Right renal cortex interstitium (tissue), 3 donors: ENCODE measurements at places on chromosomes 7 and 10.

DNA sequence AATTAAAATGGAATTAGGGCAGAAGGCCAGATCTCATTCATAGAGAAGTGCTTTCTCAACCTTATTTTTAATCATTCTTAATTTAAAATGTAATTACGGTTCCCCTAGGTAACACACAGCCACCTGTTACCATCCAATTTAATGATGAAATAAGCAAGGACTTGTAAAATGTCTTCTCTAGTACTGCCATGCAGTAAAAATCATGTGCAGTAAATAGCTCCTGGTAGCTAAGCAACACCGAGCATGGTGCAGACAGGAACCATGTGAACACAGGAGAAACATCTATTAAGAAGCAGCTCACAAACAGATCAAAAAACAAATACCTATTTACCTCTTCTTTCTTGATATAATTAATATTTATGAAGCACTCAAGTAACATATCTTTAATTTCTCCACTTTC, 15.1 kb downstream of the NCAPG2 start:
- DNase-seq = no peak

DNA sequence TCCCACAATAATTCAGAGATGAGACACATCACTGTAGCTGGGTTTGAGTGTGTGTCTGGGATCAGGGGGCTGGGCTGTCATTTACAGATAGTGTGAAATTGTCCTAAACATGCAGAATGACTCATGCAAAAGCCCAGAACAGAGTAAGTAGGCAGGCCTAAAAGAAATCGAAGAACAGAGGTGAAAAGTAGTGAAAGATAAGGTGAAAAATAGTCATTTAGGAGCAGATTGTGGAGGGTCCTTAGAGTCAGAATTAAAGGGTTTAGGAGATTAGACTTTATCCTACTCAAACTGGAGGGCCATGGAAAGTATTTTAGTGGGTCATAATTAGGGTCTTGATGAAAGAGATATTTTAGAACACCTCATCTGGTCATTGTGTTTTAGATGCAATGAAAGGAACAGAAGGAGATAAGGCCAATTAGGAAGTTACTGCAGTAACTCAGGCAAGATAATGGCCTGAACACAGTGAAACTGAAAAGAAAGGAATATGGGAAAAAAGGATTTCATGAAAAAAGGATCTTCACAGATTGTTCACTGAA, 58.3 kb upstream of the NEBL start:
- no peak for DNase-seq

- DNase-seq = no peak
Observed at GRCh38 chr7:27767374-27767773, 27.4 kb downstream of the TAX1BP1 start.

GRCh38 chr10:44389556-44389955, 4.7 kb upstream of the CXCL12 start:
- no peak for DNase-seq

- DNase-seq = no peak
Observed at GRCh38 chr7:20404320-20404719, 73.6 kb downstream of the ITGB8 start.

- DNase-seq = no peak
Observed at GRCh38 chr10:34776090-34776690, 38.9 kb downstream of the PARD3 start.

DNA sequence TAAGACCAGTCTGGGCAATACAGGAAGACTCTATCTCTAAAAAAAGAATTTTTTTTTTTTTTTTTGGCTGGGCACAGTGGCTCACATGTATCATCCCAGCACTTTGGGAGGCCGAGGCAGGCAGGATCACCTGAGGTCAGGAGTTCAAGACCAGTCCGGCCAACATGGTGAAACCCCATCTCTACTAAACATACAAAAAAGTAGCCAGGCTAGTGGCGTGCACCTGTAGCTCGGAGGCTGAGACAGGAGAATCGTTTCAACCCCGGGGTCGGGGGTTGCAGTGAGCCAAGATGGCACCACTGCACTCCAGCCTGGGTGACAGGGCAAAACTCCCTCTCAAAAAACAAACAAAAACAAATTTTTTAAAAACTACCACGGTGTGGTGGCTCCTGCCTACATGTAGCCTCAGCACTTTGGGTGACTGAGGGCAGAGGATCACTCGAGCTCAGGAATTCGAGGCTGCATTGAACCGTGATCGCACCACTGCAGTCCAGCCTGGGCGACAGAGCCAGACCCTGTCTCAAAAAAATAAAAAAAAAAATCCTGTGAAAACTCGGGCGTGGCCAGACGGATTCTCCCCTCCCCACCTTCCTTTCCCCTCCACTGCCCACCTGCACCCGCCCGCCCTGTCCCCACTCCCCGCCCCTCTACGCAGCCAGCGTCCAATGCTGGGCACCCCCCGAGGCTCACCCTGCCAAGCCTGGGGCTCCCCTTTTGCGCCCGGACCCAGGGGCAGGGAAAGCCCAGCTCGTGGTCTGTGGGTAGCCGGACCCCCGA, 745 bp upstream of the ORAI2 start:
- no peak for DNase-seq

GRCh38 chr7:41334071-41334862, 368.6 kb downstream of the INHBA start:
- no peak for DNase-seq

DNA sequence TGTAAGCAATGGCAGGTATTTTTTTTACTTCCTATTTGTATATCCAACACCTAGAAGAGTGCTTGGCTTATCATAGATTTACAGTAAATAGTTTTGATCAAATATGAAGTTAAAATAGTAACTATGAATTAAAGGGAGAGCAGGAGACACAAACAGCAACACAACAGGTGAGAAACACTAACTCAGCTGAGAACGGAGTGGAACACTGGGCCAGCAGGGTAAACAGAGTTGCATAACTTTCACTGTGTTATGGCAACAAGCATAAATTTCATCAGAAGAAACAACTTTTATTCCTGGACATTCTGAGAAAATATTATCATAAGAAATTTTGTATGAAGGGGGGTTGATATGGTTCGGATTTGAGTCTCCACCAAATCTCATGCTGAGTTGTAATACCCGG, 52.2 kb upstream of the SMIM30 start:
- no peak for DNase-seq

- no peak for DNase-seq
Observed at GRCh38 chr10:46079831-46080585, 33.9 kb upstream of the MSMB start.

- no peak for DNase-seq
Observed at GRCh38 chr10:102675011-102675665, 30.9 kb downstream of the TRIM8 start.

DNA sequence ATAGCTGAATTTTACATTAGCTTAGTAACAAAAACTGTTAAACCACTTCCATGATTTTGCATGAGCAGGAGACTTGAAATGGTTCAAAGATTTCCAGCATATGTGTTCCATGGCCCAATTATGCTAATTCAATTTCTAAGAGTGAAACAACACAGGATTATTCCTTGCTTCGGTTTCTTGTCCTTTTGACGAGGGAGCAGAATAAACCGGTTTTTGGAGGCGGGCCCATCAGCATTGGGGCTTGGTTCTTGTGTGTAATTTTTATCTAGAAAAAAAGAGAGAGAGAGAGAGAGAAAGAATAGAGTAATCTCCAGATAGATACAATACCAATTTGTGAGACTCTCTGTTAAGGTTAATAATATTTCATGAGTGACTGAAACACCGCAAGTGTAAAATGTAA, 159.5 kb upstream of the ETV1 start:
- DNase-seq = no peak

DNA sequence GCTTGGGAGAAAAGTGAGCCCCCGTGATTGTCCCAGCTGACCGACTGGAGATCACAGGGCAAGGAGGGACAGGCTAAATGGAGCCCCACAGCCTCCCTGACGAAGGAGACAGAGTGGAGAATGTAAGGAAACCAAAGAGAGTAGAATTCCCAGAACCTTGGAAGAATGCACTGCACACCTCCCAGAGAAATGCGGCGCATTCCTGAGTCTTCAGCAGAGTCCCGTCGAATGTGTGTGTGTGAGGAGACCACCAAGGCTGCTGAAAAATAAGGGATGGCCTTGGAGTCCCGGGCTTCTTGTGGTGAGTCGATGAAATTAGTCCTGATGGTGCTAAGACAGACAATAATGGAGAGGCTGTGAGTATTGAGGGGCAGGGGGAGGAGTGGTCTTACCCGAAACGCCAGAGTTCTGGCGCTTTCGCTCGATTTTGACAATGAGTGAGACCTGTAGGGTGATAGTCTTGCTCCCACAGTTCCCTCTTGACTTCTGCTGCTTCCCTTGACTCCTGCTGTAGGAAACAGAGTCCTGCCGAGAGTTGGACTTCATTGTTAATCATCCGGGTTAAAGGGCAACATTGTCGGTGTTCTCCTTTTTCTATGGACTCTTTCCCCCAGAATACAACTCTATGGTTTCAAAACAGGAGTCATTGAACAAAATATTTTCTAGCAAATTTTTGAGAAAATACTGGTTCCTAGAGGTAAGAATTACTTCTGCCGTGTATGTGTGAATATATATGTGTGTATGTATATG, 103.2 kb downstream of the CNNM2 start:
- DNase-seq = no peak

DNA sequence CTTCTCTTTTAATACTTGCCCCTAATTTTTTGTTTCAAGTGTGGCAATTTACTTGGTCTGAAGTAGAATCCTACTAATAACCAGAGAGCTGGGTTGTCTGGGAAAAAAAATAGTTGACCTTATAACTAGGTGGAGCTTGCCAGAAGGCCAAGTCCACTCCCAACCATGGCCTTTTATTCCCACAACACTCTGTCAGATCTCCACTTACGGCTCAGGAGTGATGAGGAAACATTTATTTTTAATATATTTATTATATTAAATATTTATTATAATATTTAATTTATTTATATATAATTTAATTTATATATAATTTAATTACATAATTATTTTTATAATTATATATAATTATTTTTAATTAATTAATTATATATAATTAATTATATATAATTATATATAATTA, 58.8 kb downstream of the TSPAN12 start:
- no peak for DNase-seq

DNA sequence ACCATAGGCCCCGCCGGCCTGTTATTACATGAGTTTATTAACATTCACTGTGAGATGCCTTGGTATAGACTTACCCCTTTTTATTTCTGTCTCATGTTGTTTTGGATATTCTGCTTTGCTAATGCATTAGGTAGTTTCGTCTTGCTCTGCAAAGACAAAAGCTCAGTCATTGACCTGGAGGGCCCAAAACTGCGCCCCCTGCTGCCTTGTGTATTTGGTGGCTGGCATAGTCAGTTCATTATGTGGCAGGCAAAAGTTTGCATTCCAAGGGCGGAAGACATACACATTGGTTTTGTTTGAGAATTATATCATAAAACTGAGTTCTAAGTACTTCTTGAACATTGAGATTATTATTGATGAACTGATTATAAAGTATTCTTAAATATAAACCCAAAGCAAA, 372.5 kb downstream of the SDK1 start:
- DNase-seq = no peak

DNA sequence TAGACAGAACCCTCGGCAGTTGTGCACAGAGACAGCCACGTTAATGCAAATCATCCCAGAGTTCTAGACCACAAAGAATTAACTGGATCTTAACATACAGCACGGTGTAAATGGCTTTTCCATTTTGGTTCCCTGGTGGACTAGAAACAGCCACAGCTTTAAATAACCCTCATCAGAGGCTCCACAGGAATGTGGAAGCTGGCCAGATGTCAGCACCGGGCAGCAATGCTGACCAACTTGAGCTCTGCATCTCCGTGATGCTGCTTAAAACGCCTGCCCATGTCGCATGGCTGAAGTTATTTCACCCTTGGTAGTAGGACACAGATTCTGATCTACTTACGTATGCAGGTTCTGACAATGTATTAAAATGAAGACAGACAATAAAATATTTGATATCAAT, 24.5 kb downstream of the RSU1 start:
- DNase-seq = no peak

- DNase-seq = no peak
Observed at GRCh38 chr7:157468221-157469111, 131.7 kb downstream of the DNAJB6 start.

GRCh38 chr7:148824864-148825263, 59.2 kb downstream of the EZH2 start:
- DNase-seq = no peak

GRCh38 chr7:132881317-132881716, 200.6 kb downstream of the CHCHD3 start:
- DNase-seq = no peak

DNA sequence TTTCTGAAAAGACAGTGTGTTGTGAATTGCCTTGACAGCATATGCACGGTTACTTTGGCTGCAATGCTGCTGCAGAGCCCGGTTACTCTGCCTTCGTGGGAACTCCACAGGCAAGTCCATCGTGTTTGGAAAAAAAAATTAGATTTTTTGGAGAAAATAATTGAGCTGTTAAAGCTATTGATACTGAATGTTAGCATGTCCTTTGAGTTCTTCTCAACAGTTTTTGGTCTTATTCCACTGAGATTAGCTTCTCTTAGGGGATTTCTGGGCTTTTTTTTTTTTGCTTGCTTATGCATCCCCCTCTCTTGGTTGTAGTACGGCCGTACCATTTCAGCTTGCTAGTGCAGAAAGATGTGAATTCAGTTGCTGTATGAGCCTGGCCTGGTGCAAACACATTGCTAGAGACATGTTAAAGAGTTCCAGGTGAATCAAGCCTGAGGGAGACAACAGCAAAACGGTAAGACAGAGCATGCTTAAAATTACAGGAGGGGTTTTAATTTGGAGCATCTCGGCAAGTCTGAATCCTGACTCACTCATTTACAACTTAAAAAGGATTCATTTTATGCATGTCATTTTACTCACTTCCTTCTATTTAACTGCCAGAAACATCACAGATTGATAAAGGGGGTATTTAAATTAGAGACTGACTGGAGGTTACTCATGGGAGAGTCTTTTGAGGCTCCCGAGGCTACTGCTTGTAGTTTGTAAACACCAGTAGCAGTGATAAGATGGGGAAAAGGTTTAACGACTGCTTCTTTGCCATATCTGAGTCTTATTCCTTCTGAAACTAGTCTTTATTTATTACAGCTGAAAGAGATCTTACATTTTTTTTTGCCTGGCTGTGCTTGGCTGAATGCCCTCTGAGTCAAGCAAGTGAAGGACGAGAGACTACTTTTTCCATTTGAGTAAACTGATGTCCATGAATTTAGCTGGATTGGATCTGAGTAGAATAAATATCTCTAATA, 113.7 kb downstream of the CDK14 start:
- DNase-seq = no peak

DNA sequence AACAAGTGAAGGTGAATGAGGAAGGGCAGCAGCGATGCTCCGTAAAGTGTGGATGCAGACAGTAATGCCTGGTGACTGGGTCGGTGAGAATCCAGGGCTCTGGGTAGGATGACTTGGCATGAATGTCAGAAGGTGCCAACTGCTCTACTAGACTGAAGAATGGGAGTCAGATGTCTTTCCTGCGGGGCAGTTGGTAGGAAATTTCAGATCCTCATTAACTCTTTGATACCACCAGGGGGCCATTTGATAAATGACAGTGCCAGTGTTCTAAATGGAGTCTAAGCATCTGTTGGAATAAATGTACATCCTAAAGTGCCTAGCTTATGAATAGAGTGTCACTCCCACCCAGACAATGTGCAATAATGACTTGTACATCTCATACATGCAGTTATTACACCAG, 462.0 kb downstream of the GRM8 start:
- DNase-seq = no peak
